SK-MEL-5 (cell line): ENCODE measurements at places on chromosomes 4 and X.

GRCh38 chr4:8120501-8120900, 38.1 kb downstream of the ABLIM2 start:
- DNase-seq, result no peak

GRCh38 chr4:102553982-102554381, 52.8 kb downstream of the NFKB1 start:
- DNase-seq, result no peak

GRCh38 chr4:51851937-51852290, 9.0 kb downstream of the DCUN1D4 start:
- DNase-seq, result no peak

GRCh38 chrX:46547857-46548256, 2.6 kb upstream of the ZNF674 start:
- DNase-seq, result no peak

DNA sequence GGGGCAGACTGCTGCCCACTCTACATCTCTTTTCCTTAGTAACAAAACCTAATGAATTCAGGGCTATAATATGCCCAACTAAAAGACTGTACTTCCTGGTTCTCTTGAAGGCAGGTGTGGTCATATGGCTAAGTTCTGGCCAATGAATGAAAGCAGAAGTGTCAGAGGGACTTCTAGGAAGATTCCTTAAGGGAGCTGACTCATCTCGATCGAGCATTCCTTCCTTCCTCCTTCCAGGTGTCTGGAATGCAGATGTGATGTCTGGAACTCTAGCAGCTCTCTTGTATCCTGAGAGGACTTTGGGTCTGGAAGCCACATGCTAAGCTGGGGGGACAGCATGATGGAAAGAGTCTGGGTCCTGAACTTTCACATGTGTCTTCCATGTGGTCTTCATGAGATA, 116.2 kb upstream of the STX18 start:
- no peak for DNase-seq

- no peak for DNase-seq
Measured at GRCh38 chr4:31328932-31329331, 608.8 kb downstream of the PCDH7 start.

GRCh38 chr4:90840828-90841227, 713.6 kb downstream of the CCSER1 start:
- DNase-seq, result no peak

- peak; percentile 77 for DNase-seq
Measured at GRCh38 chrX:14095702-14096101, 66.0 kb upstream of the GEMIN8 start.

GRCh38 chr4:33060674-33061542, 2340.7 kb downstream of the PCDH7 start:
- peak; percentile 76 for DNase-seq

GRCh38 chr4:909821-910220, 22.3 kb downstream of the GAK start:
- DNase-seq, result no peak

- DNase-seq, result no peak
Measured at GRCh38 chr4:75345423-75345822, 168.8 kb downstream of the RCHY1 start.

GRCh38 chr4:113941836-113942235, 37.6 kb downstream of the ARSJ start:
- DNase-seq, result no peak

- DNase-seq, result no peak
Measured at GRCh38 chr4:38837849-38838248, 18.8 kb downstream of the TLR6 start.

DNA sequence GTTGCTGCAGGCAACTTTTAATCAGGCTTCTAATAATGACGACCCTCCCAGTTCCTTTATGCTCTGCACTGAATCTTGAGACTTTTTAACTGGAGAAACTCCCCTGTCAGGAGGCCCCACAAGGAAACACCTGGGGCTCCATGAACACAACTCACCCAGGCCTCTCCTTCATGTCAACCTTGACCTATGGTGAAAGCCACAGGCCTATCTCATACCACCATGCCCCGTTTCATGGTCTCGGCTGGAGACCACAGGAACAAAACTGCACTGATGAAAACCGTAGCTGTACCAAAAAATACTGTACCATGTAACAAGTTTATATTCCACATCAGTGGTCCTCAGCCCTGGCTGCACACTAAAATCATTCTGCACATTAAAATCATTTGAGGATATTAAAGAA, 57.0 kb downstream of the ZNF827 start:
- DNase-seq, result no peak

- no peak for DNase-seq
Measured at GRCh38 chr4:112840061-112840460, 203.1 kb downstream of the LARP7 start.

DNA sequence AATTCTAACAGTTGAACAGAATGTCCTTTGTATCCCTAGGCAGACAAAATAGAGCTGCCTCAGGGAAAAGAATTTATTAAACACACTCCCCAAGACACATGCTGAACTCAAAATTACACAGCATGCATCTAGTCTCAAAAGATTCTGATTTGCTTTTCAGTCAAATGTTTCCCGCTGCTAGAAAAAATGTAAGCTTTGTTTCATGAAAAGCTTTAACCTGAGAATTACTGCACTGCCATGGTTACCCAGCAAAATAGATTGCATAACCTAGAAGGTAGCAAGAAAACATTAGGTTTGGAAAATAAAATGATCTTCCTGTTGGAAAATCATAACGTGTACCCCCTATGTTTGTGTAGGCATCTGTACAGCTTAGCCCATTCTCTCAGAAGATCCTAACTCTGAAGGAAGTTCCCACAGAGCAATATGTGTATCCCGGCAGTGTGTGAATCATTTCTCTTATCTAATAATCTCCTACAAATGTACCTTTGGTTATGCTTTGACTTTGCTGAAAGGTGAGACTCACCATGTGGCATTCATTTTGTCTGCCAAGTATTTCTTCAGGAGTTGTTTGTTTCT, 646.9 kb downstream of the STPG2 start:
- peak; percentile 1 for DNase-seq

GRCh38 chr4:136818811-136819330, 713.4 kb downstream of the PCDH18 start:
- no peak for DNase-seq

DNA sequence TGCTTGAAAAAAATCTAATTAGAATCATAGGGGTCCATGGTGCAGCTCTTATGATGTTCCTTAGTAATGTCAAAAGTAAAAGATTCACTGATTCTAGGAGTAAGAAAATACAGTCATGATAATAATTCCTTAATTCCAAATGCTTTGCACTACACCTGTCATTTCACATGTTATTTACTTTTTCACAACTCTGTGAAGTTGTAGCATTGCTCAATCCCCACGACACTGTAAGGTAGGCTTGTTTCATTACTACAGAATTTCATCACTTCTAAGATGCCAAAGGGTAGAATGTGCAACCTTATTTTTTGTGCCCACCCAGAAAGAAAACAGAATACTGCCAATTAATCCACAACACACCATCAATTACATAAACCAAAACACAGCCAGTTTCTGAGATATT, 46.1 kb upstream of the LNX1 start:
- DNase-seq, result no peak
